HT-29 (cell line): ENCODE measurements at places on chromosomes 16 and 17.

DNA sequence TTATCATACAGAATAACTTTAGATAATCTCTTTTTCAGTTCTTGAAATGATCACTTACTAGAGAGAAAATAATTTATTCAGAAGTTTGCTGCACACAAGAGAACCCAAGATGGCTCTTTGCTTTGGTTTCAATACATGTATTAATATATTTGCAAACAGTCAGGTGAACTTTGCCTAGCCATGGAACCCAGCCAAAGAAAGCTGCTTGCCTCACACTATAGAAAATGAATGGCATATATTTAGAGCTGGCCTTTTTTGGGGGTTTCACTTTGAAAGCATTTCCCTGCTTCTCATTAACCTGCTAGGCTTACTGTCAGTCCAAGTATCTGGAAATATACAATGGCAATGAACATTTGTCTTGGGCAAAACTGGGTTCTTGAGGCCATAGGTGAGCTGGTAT lies 75.3 kb downstream of the MRTFB start:
- DNase-seq: no peak

- DNase-seq: no peak
Observed at GRCh38 chr16:79845033-79845733, 244.6 kb upstream of the MAF start.

GRCh38 chr17:10130263-10130662 lies 68.1 kb downstream of the GAS7 start:
- DNase-seq: no peak

- DNase-seq: no peak
Observed at GRCh38 chr17:46790216-46790615, 28.3 kb downstream of the WNT3 start.

DNA sequence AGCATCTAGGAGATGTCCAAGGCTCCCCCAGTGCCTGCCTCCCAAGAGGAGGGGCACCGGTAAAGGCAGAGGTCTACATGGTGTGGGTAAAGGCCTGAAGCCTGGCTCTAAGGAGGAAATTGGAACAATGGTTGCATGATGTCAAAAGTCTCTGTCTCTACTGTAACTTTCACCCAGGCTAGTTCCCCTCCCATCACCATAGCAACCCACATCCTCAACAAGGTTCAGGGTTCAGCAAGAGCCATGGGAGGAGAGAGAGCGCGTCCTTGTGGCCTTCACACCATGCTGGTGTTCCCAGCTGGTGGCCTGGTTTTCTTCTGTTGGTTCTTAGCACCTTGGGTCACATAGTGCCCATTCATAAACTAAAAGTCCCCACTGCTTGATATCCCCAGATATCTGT lies 196.7 kb upstream of the CDH5 start:
- no peak for DNase-seq

DNA sequence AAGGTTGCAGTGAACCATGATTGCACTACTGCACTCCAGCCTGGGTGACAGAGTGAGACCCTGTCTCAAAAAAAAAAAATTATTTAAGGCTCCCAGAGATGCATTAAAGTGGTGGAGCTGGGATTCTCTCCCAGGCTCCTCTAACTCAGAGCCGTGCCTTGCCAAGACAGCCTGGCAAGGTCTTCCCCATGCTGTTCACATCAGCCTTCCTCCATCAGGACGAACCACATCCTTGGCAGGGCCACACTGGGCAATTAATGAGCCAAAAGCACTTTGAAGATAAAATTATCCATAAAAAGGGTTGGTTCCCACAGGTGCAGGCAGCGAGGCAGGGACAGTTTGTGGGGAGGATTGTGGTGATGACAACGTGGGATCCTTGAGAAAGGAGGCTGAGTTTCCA lies 19.8 kb upstream of the BBS2 start:
- DNase-seq: no peak

GRCh38 chr17:53462393-53462811 lies 360.3 kb upstream of the KIF2B start:
- DNase-seq: no peak

GRCh38 chr17:22265807-22266206 lies 573.5 kb downstream of the KCNJ18 start:
- no peak for DNase-seq

- DNase-seq: no peak
Observed at GRCh38 chr16:12811441-12812383, 8.0 kb upstream of the CPPED1 start.

DNA sequence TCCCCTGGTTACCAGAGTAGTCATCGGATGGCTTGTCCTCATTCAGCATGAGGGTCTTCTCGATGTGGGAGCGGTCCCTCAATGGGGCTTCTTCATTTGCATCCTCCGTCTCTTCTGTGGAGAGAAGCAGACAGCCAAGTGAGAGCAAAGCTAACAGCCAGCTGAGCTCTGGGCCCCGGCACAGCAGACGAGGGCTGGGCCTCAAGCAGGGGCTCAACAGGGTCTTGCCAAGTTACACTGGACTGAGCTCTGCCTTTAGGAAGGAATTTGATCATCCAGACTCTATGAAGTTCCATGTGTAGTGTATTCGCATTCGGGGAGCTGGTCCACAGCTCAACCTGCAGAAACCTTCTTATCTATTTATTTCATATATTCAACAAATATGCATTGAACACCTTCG lies 37.4 kb downstream of the SRL start:
- no peak for DNase-seq

- DNase-seq: no peak
Observed at GRCh38 chr17:31753011-31753410, 106.0 kb downstream of the COPRS start.

GRCh38 chr17:35947156-35947585 lies 3.7 kb upstream of the LYZL6 start:
- DNase-seq: peak; percentile 77

- no peak for DNase-seq
Observed at GRCh38 chr16:89602273-89602951, 11.0 kb upstream of the DPEP1 start.

- DNase-seq: no peak
Observed at GRCh38 chr16:83899978-83900377, 1.1 kb downstream of the MLYCD start.

- DNase-seq: no peak
Observed at GRCh38 chr16:24978370-24978914, 36.7 kb downstream of the ARHGAP17 start.

DNA sequence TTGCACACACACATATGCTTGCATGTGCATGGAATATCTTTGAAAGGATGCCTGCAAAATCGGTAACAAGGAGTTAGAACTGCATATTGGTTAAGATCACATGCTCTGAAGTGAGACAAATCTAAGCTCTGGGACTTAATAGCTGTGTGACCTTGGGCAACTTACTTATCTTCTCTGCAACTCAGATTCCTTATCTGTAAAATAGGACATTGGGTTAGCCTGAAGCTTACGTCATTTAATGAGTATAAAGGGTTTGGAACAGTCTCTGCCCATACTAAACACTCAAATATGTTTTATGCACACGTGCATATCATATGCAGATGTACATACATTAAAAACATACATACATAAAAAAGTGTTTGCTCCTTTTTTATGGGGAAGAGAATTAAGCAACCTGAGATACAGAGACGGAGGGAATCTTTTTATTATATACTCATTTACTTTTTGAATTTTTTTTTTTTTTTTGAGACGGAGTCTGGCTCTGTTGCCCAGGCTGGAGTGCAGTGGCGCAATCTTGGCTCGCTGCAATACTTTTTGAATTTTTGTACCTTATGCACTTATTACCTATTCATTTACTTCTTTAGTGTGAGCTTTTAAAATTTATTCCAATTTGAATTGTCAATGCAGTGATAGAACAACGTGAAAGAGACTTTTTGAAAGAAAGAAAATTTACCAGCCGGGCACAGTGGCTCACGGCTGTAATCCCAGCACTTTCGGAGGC lies 206.2 kb downstream of the CCDC182 start:
- DNase-seq: no peak

GRCh38 chr17:82320140-82320840 lies 2.9 kb upstream of the CD7 start:
- no peak for DNase-seq

DNA sequence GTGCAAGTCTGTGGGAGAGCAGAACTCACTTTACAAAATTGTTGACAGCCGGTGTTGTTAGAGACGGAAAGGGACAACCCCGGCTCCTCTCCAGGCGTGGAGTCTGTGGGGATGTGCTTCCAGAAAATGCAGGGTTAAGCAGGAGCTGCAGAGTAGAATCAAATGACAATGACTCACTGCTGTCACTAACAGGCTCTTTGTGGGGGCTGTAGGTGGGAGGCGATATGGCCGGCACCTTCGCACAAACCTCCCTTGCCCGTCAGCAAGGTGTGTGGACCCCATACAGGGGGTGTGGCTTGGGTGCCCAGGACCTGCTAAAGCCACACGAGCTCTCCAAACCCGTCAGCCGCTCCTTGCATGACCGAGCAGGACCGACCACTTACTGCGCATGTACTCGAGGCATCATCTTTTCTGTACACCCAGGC lies 5.8 kb downstream of the PDK2 start:
- peak; percentile 43 for DNase-seq

GRCh38 chr17:40599468-40599763 lies 34.1 kb upstream of the CCR7 start:
- DNase-seq: no peak

GRCh38 chr17:40936437-40936971 lies 942 bp downstream of the KRT23 start:
- peak; percentile 42 for DNase-seq

- DNase-seq: no peak
Observed at GRCh38 chr17:44212507-44213402, 6.7 kb downstream of the UBTF start.

GRCh38 chr16:15966836-15967546 lies 17.6 kb downstream of the ABCC1 start:
- peak; percentile 47 for DNase-seq

DNA sequence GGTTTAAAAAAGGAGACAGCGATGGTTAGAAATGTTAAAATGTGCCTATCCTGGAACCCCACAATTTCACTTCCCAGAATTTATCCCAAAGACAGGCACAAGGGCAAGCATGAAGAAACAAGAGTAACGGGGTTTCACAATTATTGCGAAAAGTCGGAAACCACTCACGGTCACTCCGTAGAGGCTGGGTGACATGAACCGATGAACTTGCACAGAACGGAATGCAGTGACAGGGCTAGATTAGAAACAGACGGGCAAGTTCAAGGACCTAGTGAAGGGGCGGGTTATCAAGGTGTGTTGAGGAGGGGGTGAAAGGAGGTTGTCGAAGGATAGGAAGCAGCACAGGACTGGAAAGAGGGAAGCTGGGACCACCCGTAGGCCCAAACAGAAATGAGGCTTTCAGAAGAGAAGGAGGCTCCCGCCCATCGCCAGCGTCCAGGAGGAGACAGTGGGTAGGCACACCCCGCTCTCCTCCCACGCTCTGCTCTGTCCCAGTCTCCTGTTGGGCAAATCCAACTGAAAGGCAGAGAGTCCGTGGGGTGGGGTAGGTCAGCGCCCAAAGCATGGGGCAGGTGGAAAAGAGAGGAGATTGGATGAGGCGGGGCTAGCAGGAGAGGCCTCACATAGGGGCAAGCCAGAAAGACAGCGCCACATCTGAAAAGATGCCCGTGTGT lies 47.4 kb upstream of the JPH3 start:
- no peak for DNase-seq

- DNase-seq: no peak
Observed at GRCh38 chr16:68033101-68033500, 10.0 kb downstream of the DUS2 start.

- DNase-seq: no peak
Observed at GRCh38 chr16:56858374-56858773, 6.6 kb upstream of the SLC12A3 start.

DNA sequence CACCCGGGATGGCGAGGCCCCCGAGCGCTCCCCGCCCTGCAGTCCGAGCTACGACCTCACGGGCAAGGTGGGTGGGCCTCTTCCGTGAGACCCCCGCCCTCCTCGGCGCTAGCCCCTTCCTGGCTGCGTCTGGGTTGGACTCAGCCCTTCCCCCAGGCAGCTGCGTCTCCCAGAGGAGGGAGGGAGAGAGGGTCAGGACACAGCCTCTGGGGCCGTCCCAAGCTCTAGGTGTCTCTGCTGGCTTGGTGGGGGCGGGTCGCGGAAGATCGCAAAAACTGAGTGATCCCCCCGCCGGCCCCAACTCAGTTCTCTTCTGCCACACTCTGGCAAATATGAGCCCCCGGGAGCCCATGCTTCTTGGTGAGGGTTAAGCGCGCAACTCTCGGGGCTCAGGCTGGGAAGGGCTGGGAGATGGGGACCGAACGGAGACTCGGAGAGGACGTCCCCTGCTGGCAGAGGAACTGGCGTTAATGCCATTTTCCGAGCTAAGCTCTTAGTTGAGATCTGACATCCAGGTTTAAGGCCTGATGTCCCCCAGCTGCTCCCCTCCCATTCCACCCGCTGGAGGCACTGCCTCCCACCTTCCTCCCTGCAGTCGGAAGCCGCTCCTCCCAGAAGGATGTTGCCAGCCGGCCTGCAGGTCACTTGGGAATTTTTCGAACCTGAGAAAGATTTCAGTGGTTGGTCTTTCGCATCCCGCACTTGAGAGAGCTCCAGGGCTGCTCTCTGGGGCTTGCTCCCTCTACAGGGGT lies 419 bp downstream of the RAB37 start:
- peak; percentile 43 for DNase-seq

DNA sequence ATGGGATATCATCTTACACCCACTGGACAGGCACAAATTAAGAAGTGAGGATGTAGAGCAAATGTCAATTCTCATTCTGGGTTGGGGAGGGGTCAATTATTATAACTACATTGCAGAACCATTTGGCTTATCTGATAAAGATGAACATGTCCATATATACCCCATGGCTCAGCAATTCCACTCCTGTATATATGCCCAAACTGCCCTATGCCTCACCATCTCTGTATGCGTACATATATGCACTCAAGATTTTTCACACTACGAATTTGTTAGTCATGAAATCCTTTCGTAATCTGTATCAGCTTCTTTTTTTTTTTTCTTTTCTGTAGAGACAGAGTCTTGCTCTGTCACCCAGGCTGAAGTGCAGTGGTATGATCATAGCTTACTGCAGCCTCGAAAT lies 20.8 kb upstream of the CNEP1R1 start:
- DNase-seq: no peak

DNA sequence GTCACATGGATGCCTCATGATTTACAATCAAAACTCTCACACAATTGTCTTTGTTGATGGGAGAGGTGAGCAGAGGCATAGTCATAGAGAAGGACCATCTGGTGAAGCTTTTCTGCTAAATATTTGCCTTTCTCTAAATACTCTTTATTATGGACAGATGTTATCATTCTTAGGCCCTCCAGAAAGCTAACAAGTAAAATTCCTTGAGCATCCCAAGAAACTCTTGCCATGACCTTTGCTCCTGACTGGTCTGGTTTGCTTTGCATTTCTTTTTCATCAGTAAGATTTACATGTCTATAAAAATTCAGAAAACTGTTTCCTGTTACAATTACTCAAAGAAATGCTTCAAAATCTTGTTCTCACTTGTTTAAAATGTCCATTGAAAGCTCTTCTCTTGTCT lies 1336.6 kb upstream of the CDH8 start:
- no peak for DNase-seq
